ENCODE measurements at places on chromosomes 7 and 10. TPM values are rescaled to one million over a fixed set of nuclear protein-coding genes. Genes with fewer than 3 reads are reported as not detected.
A peak's percentile ranks its signal among the peaks of the same experiment; 100 is the strongest.

GRCh38 chr7:79281426-79281825, 172.0 kb downstream of the MAGI2 start:
- DNase-seq = no peak

- DNase-seq = peak; percentile 43
Observed at GRCh38 chr7:128174386-128174785, 66.7 kb upstream of the LEP start.

- DNase-seq = no peak
Observed at GRCh38 chr7:80362010-80362618, 149.8 kb downstream of the GNAT3 start.

- no peak for DNase-seq
Observed at GRCh38 chr10:104406715-104407650, 53.4 kb downstream of the CFAP58 start.

- DNase-seq = no peak
Observed at GRCh38 chr10:1716839-1717238, 20.5 kb downstream of the ADARB2 start.

DNA sequence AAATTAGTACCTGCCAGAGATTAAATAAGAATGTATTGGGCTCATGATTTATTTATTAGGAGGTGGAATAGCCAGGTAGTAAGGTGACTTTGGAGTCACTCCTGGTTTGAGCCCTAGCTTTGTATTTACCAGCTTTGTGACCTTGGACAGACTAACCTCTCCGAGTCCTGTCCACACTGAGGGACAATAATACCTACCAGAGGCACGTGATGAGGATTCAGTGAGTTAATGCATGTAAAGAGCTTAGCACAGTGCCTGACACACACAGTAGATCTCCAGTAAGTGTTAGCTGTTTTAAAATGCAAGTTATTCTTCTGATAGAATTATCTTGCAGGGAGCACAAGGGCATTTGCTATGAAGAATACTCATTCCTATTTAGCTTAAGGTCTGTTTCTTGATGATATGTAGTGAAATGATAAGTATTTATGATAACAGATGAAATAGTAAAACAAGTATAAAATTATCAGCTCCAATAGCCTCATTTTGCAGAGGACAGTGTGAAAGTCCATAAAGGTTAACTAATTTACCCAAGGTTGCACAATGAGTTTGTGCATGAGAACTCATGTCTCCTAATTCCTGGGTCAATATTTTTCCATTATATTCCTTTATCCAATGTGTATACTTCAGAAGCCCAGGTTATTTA, 36.4 kb downstream of the RABGEF1 start:
- DNase-seq = no peak

DNA sequence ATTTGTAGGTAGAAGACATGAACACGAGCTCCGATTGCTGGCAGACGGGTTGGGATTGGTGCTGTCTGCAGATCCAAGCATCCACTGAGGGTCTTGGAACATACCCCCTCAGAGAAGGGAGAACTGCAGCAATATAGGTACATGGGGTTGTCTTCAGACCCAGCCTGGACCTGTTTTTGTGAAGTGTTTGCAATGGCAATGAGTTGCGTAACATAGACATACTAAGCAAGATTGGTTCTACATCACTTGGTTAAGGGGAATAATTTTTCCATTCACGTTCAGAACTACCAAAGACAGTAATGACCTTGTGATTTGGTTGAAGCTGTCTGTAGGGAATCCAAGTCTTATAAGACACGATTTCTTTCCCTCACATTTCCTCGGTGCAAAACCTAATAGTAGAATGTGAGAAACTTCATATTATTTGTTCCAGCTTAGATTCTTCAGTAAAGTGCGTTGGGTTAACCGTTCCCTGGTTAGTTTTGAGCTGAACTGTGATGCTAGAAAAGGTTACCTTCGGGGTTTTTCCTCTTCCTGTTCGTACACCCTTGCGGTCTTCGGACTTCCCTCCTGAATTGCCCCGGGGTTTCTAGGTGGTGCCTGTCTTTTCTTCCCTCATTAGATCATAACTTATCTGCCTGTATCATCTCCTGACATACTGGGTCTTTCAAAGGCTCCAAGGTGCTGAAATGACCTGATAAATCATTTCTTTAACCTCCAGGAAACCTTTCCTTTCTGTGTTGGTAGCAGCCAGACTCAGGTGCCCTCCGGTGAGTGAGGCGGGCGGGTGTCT, 14.4 kb downstream of the PROSER2 start:
- no peak for DNase-seq

DNA sequence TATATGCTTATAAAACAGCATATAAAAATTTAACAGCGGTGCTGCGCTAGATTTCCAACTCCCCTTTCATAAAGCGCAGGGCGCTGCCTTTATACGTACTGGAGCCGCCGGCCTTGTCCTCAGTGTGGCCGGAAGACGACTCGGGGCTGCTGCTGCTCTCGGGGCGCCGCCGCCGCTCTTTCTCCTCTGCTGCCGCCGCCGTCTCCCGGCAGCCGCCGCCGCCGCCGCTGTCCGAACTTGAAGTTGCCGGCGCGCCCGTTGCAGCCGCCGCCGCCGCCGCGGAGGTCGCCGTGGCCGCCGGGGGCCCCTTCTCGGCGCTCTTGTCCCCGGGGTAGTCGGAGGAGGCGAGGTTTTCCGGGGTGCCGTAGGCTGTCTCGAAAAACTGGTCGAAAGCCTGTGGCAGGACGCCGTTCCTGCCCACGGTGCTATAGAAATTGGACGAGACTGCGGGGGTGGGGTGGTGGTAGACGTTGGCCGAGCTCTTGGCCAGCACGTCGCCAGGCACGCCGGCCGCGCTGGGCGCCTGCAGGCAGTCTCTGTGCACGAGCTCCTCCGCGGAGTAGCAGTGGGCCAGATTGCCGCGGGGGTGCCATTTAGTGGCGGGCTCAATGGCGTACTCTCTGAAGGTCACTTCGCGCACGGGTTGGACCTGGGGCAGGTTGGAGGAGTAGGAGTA, 557 bp downstream of the HOXA11 start:
- peak; percentile 31 for DNase-seq

GRCh38 chr10:91579329-91579985, 53.4 kb downstream of the PPP1R3C start:
- no peak for DNase-seq

Gene CACUL1
- 20.8 TPM for total RNA-seq

Gene CCDC136
- 2.3 TPM for total RNA-seq

Gene VPS41
- total RNA-seq = 37.8 TPM

Gene AP5Z1
- total RNA-seq = 87.4 TPM

Gene FGFR2
- 165 TPM for total RNA-seq

Gene UNCX
- not detected for total RNA-seq

Gene DGKI
- 1.1 TPM for total RNA-seq

Gene UFSP1
- total RNA-seq = 4.3 TPM
